ENCODE measurements at places on chromosomes 2 and 18.
A peak's percentile ranks its signal among the peaks of the same experiment; 100 is the strongest.

- DNase-seq = no peak
Observed at GRCh38 chr2:224310943-224311625, 90.8 kb downstream of the FAM124B start.

DNA sequence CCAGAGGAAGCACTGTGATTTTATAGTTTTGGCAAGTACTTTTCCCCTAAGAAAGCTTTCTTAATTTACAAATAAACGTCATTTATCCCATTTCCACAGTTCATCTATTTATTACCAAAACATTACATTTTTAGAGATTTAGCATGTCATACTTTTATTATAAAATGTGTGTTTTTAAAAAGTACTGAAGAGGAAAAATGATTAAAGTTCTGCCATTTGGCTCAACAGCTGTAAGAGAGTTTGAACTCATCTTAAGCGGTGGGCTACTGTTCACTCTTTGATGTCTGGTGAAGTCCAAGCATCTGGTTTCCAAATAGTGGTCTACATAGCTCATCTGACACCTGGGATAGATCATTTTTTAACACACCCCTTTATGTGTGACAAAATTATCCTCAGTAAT lies 51.3 kb upstream of the TANC1 start:
- no peak for DNase-seq

DNA sequence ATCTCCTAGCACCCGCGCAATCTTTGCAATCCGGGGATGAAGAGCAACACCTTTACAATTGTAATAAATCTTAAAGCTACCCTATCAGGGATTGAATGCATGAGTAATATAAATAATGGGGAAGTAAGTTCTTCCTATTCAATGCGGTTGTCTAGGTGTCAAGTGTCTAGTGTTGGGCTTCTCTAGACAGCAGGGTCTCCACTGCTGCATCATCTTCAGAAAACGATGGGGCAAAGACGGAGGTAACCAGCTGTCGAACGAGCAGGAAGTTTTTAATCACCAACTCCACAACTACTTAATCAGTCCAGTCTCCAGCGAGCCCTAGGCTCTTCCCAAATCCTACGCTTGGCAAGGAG lies 573 bp downstream of the STAM2 start:
- DNase-seq = no peak

- DNase-seq = peak; percentile 60
Observed at GRCh38 chr2:96631804-96632435, 6.2 kb downstream of the KANSL3 start.

DNA sequence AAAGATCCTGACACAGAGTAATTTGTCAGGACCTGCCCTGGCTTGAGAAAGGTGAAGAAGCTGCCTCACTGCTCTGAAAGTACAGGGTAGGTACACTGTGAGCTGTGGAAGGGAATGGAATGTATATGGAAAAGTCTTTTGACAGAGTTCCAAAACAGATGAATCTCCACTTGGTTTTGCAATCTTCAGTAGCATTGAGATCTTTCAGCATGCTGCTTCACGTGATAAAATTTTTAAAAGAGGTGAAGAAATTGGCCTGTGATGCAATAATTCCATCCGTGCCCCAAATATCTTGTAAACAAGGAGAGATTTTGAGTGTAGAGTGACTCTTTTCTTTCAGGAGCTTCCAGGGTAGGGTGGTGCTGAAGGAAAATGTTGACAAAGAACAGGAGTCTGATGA lies 123.1 kb downstream of the OSR1 start:
- DNase-seq = no peak

DNA sequence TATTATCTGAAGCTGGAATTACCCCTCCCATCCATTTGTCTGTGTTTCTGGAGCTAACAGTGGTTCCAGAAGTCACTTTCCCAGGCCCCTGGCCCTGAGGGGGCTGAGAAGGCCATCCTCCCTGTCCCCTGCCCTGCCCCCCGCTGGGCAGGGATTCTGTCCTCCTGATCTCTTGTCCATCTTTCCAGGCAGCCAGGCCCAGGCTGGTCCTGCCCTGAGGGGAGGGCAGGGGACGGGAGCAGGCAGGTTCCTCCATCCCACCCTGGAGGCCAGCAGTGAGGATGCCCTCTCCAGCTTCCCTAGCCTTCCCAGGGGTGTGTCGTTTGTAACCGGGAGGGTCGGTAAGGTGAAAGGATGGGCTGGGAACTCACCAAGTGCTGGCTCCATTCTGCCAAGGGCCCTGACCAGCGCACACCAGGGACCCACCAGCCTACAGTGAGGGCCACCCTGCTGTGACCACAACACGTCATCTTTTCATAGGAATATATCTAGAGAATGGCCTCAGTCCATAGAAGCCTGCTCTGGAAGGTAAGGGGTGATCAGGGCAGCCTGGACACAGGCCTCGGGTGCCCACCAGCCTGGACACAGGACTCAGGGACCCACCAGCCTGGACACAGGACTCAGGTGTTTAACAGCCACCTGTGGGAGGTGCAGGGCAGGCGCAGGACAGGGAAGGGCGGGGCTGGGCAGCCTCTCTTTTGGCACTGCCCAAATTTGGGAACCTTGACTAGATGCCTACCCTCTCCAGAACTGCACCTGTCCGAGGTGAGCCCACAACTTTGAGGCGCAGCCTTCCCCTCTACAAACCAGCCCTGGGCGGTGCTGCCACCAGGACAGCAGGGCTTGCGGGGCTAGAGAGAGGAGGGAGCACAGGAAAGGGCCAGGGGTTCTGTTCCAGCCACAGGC lies 35.8 kb upstream of the GPC1 start:
- no peak for DNase-seq
